ENCODE measurements at places on chromosomes 6 and 20.

DNA sequence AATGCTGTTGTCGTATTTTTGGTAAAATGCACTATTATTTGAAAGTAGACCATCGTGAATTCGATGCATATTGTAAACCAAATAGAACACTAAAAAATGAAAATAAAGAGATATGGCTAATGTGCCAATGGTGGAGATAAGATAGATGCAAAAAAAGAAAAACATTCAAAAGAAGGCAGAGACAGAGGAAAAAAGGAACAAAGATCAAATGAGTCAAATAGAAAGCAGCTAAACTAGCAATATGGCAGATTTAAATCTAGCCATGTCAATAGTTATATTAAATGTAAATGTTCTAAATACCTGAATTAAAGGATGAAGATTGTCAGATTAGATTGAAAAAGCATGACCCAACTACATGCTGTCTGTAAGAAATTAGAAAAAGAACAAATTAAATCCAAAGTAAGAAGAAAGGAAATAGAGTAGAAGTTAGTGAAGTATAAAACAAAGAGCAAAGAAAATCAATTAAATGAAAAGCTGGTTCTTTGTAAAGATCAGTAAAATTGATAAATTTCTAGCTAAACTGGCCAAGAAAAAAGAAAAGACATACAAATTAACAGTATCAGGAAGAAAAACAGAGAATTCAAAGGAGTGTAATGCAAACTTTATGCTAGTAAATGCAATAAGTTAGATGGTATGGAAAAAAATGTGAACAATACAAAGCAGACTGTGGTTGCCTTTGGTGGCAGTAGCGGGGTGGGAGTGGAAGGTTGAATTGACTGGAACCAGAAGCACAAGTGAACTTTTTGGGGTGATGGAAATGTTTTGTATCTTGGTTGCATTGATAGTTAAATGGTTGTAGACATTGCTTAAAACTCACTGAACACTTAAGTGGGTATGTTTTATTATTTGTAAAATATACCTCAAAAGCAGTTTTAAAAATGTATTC, 44.8 kb downstream of the PTPN1 start:
- DNase-seq = no peak

- DNase-seq = no peak
These were observed at the start of gene PAK5 for GRCh38 chr20:9838378-9839295. Gene PAK5, minus strand, starts transcription at chr20:9839076. Its CDS starts 194,748 bp downstream, at chr20:9644328.

GRCh38 chr6:151434369-151434768, 17.6 kb downstream of the RMND1 start:
- DNase-seq = no peak

GRCh38 chr20:53662595-53662994, 69.0 kb upstream of the ZNF217 start:
- no peak for DNase-seq

DNA sequence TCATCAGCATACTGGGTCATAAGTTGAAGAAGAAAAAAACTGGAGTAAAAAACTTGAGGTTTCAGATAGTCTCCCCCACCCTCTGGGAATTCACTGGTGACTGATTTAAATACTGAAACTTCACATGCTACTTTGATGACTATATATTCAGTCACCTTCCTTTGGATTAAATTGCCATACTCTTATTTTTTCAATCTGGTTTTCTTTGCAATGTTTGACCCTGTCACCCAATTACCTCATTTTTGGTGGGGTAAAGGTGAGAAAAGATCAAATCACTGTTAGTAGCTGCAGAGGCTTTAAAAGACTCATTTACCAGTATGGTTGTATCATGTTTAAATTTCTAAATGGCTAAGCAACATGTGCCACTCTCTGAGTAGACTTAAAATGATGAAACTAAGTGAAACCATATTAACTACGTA, 862.7 kb upstream of the FLRT3 start:
- DNase-seq = no peak

DNA sequence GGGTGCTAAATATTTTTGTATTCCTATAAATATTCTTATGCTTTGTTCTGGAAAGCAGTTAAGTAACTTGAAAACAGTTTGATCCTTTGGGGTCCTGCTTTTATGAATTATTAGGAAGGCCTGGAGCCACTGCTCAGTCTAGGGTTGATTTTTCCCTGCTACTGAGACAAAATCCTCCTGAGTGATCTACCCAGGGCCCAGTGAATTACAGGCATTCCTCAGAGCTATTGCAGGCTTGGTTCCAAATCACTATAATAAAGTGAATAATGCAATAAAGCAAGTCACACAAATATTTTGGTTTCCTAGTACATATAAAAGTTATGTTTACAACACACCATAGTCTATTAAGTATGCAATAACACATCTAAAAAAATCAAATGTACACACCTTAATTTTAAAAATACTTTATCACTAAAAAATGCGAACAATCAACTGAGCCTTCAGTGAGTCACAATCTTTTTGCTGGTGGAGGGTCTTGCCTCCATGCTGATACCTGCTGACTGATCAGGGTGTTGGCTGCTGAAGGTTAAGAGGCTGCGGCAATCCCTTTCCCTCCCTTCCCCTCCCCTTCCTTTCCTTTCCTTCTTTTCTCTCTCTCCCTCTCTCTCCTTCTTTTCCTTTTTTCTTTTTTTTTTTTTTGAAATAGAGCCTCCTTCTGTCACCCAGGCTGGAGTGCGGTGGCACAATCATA, 43.0 kb downstream of the DNAAF9 start:
- DNase-seq = no peak

- no peak for DNase-seq
These were observed 47.3 kb downstream of the CDH22 start for GRCh38 chr20:46260936-46261454.

DNA sequence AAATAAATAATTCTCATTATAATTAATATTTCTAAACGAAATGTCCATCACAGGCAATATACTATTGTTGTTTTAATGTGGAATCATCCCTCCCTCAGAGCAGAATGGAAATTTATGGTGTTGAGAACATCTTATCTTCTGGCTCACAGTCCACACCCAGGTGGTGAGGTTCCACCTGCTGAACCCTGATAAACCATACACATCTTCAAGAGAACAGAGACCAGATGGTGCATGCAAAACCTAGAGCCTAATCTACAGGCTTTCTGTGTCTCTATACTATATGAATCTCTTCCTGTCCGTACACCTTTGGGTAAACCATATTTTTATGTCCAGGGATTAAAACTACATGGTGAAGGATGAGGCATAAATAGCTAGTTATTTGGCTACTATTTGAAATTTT, 52.3 kb upstream of the UFL1 start:
- no peak for DNase-seq

- DNase-seq = no peak
These were observed 9.9 kb downstream of the ZNF311 start for GRCh38 chr6:28995093-28995650.

DNA sequence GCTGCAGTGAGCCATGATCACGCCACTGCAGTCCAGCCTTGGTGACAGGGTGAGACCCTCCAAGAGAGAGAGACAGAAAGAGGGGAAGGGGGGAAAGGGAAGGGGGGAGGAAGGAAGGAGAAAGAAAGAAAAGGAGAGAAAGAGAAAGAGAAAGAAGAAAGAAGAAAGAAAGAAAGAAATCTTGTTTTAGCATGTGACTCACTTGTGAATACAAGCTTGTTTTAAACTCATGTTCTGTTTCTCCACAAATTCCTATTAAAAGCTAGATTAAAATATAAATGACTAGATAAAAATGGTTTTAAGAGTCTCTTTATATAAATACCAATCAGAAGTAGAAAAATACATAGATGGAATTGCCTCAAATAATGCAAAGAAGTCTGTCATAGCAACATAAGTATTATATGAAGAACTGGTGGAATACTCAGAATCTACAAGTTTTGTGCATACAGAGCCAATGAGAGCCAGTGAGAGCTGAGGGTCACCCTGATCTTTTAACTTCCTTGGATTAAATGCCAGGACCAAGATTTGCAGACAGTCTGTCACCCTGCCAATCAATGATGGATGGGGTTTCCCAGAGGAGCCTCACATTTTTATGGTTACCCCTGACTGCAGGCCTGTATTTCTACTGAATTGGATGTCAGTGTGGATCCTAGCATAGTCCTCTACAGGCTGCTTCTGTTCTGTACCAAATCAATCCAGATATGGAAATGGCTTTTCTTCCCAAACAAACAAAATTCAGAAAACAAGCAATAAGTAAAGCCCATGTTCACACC, 50.8 kb upstream of the LY86 start:
- no peak for DNase-seq

GRCh38 chr20:34085544-34086040, 26.5 kb downstream of the EIF2S2 start:
- DNase-seq = no peak

DNA sequence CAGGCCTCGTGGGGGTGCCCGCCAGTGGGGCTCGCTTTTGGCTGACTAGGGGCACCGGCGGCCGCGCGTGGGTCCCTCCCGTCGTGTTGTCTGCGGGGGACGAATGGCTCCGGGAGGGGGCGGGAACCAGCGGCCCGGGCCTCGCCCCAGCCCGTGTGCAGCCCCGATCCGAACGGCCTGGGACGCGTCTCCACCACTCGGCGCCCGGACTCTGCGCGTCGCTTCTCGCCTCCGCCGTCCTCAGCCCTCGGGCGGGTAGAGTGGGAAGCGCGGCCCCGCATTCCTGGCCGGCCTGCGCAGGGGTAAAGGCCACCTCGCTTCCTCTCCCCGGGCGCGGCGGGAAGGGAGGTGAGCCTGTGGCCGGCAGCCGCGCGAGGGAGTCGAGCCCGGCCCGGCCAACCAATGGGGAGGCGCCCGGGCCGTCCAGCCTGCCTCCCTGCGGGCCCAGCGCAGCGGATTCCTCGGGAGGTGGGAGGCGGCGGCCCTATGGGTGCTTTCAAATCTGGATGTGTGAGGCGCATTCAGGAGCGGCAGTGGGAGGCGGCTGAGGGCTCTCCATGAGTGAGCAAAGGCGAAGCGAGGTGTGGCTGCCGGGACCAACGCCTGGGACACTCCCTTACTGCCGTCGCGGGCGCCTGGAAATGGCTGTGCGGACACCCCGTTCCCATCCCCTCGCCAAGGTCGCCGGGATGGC, 1.1 kb upstream of the ZBTB46 start:
- no peak for DNase-seq

- no peak for DNase-seq
These were observed 25.1 kb downstream of the JAG1 start for GRCh38 chr20:10648651-10649050.

DNA sequence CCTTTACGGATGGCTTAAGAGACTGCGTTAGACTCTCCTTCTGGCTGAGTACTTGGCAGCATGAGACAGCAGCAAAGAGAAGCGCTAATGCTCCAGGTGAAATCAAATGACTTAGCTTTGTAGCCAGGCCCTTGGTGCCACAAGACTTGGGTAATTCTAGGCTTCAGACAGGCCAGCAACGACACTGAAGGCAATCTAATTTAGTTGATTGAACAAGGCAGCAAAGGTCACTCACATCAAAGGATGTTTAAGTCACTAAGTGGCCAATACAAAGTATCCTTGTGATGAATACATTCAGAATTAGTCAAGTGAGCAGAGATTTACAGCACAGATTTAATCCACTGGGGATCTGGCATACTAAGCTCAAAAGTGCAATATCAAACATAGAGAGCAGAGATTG, 113.2 kb downstream of the FAM83B start:
- DNase-seq = no peak

DNA sequence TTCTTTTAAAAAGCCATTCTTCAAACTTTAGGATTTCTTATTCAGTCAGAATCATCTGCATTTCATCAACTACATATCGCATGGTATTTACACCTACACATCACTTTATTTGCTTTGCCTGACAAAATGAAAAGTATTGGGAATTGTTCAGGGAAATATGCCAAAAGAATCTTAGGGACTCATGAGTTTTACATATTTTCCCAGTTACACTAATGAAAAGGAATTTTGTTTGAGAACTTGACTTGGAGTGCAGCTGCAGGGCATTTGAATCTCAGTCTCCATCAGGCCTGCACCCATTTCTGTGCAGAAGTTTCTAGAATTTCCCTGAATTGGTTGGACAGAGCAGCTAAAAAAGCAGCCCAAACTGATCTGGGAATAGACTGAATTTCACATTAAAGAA, 65.3 kb downstream of the MTHFD1L start:
- DNase-seq = no peak

DNA sequence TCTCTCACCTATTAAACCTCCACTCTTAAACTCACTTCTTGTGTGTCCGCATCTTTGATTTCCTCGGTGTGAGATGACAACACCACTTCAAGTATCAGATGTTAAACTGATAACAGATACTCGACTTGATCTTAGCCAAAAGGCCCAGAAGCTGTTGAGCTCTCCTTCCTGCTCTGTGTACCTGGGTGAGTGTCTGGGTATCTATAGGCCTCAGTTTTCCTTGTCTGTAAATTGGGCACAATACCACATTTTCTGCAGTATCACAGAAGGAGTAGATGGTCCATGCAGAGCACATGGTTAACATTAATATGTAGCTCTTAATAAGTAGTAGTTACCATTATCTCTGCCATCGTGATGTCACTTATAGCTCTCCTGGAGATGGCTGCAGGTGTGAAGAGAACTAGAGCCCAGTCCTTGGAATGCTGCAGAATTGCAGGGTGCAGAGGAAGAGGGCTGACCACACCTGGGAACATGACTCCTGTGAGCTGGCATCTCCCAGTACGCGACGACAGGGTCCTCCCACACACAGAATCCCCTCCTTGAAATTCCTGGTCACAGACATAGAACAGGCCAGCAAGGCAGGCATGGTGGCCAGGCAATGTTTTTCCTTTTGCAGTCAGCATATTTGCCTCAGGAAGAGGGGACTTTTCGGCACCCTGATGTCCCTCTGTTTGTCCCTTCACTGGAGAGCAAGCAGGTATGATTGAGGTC, 110.3 kb upstream of the SNX9 start:
- no peak for DNase-seq

DNA sequence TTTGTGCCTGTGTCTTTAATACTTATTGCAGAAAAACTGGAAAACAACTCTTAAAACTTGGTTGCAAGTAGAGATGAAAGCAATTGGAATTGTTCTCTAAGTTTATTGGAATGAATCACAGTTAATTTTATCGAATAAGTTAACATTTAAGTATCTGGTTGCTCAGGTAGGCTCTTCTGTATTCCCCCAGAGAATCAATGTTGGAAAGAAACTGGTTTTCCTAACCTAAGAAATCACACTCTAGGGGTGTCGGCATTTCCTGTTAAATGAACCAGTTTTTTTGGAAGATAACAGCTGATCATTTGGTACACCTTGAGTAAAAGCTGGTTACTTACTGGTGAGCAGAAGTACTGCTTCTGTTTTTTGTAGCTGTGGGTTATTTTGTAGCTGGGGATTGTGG, 5.2 kb downstream of the TFAP2C start:
- DNase-seq = no peak

- DNase-seq = no peak
These were observed 34.3 kb downstream of the FNDC1 start for GRCh38 chr6:159203304-159204005.

- no peak for DNase-seq
These were observed 11.0 kb downstream of the SESN1 start for GRCh38 chr6:109083657-109084056.

GRCh38 chr6:138618168-138618567, 118.9 kb upstream of the NHSL1 start:
- no peak for DNase-seq

DNA sequence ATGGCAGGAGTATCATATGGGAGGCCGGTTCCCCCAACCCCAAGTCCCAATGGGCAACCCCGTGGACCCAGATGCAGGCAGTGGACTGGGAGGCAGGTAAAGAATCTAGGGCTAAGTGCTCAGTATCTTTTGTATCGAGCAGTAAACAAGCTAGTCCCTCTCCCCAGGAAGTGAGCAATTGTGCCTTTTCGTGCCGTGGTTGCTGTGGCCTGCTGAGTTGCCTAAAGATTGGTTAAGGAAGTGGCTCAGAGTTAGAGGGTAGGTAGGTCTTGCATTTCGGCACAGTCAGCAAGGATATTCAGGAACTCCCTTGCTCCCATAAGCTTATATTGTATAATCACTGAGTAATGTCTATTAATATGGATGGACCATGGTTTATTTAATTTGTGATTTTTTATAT, 1.3 kb upstream of the DNAH8 start:
- DNase-seq = peak; percentile 43

GRCh38 chr6:110331816-110332215, 26.3 kb downstream of the METTL24 start:
- DNase-seq = no peak

All from stimulated activated CD4-positive, alpha-beta T cell treated with anti-CD3 and anti-CD28 coated beads, Interleukin-12 subunit alpha, Interleukin-12 subunit beta, amount 100 ng/mL, for 48 hours (primary cell).